Endothelial cell (in vitro differentiated cells): ENCODE measurements at places on chromosomes 5 and 9.

DNA sequence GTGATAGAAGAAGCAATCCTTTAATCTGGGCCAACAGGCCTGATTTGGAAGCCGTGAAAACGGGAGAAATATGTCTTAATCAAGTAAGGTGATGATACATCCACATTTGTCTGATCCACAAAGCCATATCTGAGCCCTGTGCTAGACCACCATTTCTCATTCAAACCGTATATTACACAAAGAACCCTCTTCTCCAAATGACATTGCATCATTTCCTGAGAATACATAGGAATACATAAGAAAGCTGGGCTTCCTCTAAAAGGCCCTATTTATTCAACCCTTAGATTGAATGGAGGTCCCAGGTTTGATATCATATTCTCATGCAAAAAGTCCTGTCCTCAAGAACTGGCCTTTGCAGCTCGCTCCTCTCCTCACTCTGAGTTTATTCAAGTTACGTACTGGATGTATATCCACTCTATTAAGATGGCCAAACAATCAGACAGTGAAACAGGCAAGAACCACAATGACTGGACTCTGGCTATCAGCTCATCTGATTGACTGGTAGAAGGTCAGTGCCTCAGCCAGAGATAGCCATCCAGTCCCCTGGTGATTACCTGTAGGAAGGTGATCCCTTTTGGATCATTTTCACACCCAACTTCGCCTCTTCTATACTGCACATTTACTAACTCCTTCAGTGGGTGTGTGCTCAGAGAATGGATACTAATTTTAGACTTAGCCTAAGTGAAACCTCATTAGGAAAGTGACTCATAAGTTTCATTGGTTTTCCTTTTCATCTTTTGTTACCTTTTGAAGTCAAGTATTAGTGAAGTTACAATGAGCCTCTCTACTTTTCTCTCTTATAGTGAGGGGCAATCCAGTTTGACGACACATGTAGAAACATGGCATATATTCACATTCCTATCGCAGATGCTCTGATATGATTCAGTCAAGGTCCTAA, 167.6 kb upstream of the WWC1 start:
- DNase-seq = no peak

DNA sequence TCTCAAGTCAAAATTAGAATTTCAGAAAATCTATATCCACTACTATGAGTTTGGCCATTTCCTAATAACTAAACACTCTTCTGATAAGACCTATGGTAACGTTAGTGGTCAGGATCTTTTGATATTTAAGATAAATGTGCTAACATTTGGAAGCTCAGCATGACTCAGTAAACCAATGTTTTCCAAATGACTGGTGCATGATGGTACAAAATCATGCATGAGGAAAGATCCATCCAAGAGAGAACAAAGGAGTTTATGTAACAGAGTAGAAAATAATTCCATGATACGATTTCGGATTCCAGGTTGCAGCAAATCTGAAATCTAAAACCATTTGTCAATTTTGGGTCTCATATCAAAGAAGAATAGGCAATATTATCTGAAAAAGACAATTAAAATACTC, 279.2 kb downstream of the NSG2 start:
- no peak for DNase-seq

- DNase-seq = no peak
These were observed 147.3 kb downstream of the MTX3 start for GRCh38 chr5:79843450-79844388.

DNA sequence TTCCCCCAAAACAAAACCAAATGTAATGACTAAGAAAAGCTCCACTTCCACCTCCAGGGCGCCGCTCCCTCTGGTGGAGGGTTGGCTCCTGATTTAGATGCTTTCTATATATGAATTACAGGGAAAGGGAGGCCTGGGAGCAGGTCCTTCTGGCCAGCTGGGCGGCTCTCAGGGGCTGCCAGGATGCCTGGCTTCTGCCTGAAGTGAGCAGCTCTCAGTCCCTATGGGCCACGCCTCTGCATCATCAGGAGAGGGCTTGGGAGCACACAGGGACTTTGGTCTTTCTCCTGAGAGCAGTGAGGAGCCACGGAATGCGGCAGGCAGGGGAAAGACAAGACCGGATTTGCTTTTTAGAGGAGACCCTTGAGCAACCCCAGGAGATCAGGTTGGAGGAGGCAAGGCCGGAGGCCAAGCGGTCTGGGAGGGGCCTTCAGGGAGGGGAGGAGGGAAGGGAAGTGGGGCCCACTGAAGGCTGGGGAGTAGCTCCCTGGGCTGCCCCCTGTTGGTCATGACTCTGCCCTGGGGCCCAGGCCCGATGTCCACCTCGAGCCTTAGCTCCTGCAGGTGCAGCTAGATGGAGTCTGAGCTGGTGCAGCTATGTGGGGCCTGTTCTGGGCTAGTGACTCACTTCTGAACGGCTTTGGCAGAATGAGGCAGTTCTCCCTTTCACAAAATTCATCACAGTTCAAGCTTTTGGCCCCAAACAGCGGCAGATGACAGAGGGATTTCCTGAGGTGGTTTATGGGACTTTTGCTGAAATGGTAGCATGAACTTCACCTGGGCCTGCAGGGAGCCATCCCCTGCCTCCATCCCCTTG, 11.3 kb upstream of the GRHPR start:
- DNase-seq = peak; percentile 26

- no peak for DNase-seq
These were observed 307.3 kb upstream of the PIK3R1 start for GRCh38 chr5:67908126-67908765.

DNA sequence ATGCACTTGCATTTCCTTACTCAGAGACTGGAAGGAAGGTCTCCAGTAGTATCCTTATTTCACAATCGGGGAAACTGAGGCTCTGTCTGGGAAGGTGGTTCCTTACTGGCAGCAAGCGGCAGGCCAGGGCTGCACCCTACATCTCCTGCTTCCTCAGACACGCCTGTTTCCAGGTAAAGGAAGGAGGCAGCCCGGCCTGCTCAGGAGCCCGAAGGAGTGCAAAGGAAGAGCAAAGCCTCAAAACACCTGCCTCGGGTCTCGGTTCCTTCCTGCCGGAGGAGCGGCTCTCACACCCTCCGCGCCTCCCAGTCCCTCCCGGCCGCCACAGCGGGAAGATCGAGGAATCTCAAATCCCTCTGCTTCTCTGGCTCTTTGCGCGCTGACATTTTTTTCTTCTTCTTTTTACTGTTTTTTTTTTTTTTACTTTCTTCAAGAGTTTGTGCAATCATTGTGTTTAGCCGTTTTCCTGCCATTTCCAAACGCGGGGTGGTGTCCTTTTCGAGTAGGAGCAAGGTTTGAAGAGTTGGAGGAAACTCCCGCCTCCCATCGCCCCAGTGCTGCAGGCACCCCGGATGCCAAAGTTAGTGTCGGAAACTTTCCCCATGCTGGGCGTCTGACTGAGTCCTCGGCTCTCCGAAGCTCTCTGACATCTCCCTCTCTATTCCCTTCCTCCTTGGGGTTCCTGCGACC, 1.0 kb downstream of the GGTA1 start:
- DNase-seq = peak; percentile 34

GRCh38 chr5:34913072-34913471, 2.2 kb downstream of the RAD1 start:
- no peak for DNase-seq

- DNase-seq = no peak
These were observed 361.3 kb downstream of the PTPRD start for GRCh38 chr9:10251490-10251889.

- DNase-seq = no peak
These were observed 56.7 kb upstream of the EQTN start for GRCh38 chr9:27353474-27354229.
